Daoy (cell line): ENCODE measurements at places on chromosomes 5 and 9. TPM values are rescaled to one million over a fixed set of nuclear protein-coding genes. Genes with fewer than 3 reads are reported as not detected.

DNA sequence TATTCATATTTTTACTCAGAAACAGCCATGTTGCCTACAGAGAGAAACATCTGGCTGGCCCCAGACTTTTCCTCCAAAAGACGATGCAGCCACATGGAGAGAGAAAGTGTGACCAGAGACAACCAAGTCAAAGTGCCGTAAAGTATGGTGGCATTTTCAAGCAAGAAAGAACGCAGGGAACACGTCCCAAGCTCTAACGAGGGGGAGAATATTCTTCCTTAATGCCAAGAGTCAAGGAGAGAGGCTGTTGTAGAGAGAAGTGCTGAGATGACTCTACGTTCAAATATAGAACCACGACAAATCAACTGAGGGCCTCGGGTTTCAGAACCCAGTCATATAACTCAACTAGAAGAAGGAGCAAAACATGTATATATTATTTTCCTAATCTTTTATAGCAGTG lies 55.9 kb downstream of the FNBP1 start:
- no peak for DNase-seq

- DNase-seq = no peak
Observed at GRCh38 chr9:9912459-9912858, 700.3 kb downstream of the PTPRD start.

GRCh38 chr5:147830035-147830434 lies 1.4 kb downstream of the SPINK1 start:
- DNase-seq = no peak

GRCh38 chr5:89351975-89352374 lies 469.0 kb upstream of the MEF2C start:
- no peak for DNase-seq

DNA sequence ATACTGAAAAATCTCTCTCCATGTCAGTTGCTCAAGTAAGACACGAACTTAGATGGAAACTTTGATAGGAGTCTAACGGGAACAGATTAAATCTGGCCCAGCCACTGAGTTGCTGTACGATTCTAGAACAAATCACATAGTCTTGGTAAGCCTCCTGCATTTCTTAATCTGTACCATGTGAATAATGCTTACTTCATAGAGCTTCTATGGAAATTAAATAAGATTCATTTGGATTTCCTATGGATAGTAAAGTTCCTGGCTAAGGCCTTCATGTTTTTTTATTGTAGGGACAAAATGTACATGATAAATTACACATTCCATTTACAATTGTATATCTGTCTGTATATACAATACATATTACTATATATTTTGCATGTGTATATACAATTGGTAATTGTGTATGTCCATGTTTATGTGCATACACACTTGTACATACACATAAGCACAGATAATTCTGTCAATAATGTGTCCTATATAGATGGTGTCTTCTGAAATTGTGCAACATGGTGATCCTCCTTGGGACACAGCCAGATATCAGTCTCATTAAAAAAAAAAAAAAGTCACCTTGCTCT lies 330.4 kb downstream of the TRIM32 start:
- DNase-seq = no peak

The ECM2 gene
- total RNA-seq = 0.15 and 0.17 TPM in 2 replicates

DNA sequence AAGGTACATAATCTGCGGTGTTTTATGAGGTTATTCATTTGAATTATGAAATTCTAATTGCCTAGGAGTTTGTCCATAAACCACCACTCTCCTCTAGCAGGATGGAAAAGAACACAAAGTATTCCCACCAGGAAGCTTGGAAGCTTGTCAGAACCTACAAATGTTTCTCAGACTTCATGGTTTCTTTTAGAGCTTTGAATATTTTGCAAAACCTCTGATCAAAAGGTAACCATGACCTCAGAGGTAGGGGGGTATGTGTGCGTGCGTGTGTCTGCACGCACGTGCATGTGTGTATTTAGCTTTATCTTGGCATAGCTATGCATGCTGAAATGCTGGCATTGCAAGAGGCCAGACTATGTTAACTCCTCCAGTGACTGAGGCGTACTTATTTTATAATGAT lies 847.0 kb downstream of the TLE1 start:
- no peak for DNase-seq

The SHC3 gene
- 2.3 and 10.1 TPM in 2 replicates for total RNA-seq

GRCh38 chr9:113649855-113650206 lies 186.3 kb downstream of the RGS3 start:
- DNase-seq = no peak

The NIPAL4 gene
- 0.51 and 1.5 TPM in 2 replicates for total RNA-seq

DNA sequence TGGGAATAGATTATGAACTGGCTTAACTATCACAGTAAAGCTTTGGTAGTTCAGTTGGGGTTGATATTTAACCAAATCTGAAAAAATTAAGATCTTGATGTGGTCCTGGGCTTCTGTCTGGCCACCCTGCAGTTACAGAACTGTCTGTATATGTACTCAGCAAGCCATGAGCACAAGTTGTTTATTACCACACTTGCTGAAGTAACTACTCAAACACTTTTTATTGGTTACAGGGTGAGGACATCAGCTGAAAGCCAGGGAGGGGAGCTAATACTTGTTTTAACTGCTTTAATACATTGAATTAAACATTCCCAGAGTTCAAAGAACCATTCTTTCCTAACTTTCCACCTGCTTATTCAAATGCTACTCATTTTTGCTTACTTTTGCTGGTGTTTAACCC lies 29.4 kb upstream of the KCNN2 start:
- no peak for DNase-seq

DNA sequence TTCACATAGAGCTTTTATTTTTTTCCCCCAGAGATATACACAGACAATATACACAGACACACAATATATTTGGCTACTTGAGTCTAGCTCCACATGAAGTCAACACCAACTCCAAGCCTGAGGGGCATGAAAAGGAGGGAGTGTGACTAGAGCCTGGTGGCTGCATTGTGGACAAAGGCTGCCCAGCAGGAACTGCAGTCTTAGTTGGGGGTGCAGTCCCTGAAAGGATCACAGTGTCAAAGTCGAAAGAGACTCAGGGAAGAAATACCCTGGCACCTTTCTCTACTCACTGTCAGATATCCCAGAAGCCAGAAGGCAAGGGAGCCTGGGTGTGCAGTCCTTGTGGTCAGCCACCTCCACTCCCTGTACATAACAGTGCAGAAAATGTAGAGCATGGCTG lies 231.6 kb upstream of the RPS23 start:
- DNase-seq = no peak

DNA sequence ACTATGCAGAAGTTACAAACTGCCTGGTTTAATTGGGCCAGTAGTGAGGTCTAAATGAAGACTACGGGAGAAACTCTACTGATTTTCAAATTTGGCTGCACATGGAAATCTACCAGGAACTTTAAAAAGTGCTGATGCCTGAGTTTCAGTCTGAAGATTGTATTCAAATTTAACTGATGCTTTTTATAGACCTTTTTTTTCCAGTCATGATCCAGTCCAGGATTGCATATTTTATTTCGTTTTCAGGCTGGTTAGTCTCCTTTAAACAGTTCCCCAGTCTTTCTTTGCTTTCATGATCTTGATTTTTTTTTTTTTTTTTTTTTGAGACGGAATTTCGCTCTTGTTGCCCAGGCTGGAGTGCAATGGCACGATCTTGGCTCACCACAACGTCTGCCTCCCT lies 23.7 kb upstream of the SPZ1 start:
- no peak for DNase-seq

DNA sequence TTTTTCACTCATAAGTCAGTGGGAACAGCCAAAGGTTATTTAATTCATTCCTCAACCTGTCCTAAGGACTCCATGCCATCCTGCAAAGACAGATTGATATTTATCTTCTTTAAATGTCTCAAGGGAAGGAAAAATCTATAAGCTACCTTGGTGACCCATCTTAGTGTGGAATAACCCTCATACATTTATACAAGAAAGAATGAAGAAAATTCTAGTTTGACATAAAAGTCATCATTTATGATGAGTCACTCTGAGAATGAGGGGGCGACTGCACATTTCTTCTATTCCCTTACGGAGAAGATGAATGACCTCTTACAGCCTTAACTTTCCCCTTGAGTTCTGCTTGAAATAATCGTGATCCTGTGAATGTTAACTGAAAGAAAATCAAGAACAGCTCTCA lies 26.8 kb upstream of the NUDT12 start:
- no peak for DNase-seq

DNA sequence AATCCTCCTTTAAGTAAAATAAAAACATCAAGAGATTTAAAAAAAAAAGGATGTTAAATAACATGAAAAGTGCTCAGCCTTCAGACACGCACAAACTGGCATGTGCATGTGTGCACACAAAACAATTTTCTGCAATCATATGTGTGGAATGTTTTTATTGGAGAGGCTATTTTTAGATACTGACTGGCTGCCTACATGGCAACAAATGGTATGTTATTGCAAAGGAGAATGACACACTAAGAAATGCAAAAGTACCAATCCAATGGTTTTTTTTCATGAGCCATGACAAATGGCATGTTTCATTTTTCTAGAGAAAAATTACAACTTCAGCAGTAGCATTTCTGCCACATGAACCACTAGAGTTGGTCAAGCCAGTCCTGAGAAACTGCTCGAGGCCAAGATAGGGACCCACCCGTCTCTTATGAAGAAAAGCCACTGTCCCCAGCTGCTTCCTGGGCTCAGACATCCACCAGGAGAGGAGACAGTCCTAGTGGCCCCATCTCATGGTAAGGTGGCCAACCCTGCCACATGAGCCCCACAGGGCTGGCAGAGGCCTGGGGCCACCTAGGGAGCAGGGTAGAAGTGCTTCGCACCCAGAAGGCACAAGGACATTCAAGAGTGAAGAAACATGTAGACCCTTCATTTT lies 116.4 kb downstream of the MYO10 start:
- DNase-seq = no peak

DNA sequence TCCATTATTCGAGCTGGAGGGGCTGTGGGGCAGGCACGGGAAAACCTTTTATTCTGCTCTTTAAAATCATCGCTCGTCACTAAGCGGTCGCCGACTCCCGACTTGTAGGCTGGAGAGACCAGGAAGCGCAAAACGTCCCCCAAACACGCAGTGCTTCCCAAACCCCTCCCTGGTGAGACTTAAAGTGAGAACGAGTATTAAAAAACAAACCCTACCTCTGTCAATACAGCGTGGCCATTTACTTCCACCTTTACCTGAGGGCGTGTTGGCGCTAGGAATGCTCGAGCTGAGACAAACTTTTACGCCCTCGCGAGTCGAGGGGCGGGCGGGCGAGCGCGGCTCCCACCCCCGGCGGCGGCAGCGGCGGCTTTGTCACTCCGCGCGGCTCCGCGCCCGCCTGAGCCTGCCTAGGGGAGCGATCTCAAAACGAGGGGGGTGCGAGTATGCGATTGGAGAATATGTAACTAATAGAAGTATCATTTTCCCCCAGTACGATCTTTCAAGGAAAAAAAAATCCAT lies at the start of gene NR2F1-AS1:
Gene NR2F1-AS1 (minus strand): TSS at position 293 of the 519 bp plus-strand sequence.
- DNase-seq = peak; percentile 50

- no peak for DNase-seq
Observed at GRCh38 chr5:160152287-160152686, 33.0 kb upstream of the PWWP2A start.

GRCh38 chr9:4596165-4596922 lies 65.8 kb upstream of the PLPP6 start:
- no peak for DNase-seq

DNA sequence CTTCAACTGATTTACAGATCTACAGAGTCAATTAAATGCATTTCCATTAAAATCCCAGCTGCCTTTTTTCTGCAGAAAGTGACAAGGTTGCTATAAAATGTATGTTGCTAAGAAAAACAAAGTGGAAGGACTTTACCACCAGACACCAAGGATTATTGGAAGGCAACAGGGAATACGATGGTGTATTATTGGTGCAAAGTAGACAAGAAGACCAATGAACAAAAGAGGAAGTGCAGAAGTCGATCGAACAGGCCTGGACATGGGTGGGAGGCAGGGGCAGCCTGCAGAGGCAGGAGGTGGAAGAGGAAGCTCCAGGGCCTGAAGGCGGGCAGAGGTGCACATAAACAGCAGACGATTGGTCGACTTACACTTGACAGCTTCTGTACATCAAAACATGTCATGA lies 10.6 kb upstream of the SLC6A19 start:
- DNase-seq = no peak

- DNase-seq = peak; percentile 82
Observed at GRCh38 chr5:10704949-10705621, 55.9 kb downstream of the DAP start.

The SPTAN1 gene
- total RNA-seq = 161 and 164 TPM in 2 replicates

DNA sequence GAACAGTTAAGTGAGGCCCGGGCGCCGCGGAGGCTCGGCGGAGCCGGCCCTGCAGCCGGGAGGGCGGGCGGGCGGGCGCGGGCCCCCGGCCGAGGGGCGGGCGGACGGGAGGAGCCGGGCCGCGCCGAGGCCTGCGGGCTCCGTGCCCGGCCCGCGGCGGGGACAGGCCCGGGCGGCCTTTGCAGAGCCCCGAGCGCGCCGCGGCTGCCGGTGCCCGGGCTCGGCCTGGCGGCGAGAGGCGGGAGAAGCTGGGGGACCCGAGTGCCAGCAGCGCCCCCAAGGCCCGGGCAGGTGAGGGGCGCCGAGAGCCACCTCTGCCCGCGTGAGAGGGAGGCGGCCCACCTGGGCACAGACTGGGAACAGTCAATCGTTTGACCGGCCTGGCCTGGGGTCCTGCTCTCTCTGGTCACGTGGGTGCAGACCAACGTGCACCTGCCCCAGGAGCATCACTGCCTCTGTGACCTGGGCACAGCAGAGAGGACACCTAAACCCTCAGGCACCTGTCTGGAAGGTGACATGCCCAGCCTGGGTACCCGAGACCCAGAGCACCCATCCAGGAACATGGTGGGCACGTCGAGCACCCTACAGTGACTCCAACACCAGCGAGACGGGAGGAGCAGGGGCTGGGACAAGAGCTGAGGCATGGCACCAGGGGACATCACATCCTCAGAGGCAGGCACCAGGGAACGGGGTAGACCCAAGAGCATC lies 531 bp downstream of the MVB12B start:
- peak; percentile 32 for DNase-seq

DNA sequence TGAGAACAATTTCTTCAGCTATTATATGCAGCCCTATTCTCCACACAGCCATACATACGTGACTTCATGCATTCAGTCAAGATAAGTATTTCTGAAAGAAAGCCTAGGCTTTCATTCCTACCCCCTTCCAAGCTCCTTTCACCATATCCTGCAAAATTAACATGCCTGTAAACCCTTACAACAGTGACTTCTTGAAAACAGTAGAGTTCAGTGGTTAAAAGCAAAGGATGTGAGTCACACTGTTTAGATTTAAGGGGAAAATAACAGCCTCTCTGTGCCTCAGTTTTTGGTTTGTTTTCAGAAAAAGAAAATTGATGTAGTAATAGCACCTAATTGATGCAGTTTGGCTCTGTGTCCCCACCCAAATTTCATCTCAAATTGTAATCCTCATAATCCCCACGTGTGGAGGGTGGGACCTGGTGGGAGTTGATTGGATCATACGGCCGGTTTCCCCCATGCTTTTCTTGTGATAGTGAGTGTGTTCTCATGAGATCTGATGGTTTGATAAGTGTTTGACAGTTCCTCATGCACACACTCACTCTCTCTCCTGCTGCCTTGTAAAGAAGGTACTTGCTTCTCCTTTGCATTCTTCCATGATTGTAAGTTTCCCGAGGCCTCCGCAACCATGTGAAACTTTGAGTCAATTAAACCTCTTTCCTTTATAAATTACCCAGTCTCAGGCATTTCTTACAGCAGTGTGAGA lies 264.8 kb downstream of the CETN3 start:
- DNase-seq = peak; percentile 19

GRCh38 chr9:97848480-97849237 lies 4.4 kb upstream of the FOXE1 start:
- DNase-seq = no peak

The IFNA13 gene
- not detected in 2 replicates for total RNA-seq

- no peak for DNase-seq
Observed at GRCh38 chr9:6471231-6471850, 58.3 kb downstream of the UHRF2 start.

GRCh38 chr9:128728298-128728697 lies 4.4 kb upstream of the ZDHHC12 start:
- no peak for DNase-seq

- DNase-seq = no peak
Observed at GRCh38 chr9:95831810-95832209, 43.7 kb upstream of the ERCC6L2 start.
